ENCODE measurements at places on chromosomes 16 and 17.

DNA sequence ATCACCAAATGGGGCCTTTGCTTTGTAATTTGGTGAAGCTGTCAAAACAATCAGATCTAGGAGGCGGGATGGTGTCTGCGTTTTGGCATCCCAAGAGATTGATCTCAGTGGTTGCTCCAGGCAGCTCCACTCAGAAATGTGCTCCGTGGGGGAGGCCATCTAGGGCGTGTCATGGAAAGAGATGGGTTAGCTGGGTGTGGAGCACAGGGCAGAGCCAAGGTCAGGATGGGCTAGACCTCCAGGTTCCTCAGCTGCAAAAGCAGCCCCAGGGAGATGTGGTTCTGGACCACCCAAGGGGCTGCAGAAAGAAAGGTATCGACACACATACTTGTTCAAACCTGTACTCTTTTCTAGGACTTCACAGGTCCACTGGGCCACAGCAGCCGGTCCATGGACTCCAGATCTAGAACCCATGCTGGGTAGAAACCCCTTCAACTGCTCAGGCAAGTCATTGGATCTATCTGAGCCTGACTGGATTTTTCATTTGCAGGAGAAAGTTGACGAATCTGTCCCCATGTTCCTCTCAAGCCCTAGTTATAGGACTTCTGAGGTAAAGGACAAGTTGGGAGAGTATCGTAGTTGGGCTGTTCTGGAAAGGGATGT lies 270.2 kb upstream of the RPL38 start:
- no peaks in the 10 kb centered on the region for H3K36me3 ChIP-seq
- DNase-seq = no peak
- H3K27me3 ChIP-seq = peaks cover 33% of the 10 kb centered on the region
- peaks cover 18% of the 10 kb centered on the region for H3K4me1 ChIP-seq
- H3K4me3 ChIP-seq = no peak overlapping the region

GRCh38 chr17:38545531-38546225 lies 60.1 kb downstream of the SRCIN1 start:
- no peak overlapping the region for H3K4me3 ChIP-seq
- peaks cover 31% of the 10 kb centered on the region for H3K4me1 ChIP-seq
- no peak for DNase-seq
- H3K27ac ChIP-seq = no peak overlapping the region
- peaks cover 21% of the 10 kb centered on the region for H3K27me3 ChIP-seq

DNA sequence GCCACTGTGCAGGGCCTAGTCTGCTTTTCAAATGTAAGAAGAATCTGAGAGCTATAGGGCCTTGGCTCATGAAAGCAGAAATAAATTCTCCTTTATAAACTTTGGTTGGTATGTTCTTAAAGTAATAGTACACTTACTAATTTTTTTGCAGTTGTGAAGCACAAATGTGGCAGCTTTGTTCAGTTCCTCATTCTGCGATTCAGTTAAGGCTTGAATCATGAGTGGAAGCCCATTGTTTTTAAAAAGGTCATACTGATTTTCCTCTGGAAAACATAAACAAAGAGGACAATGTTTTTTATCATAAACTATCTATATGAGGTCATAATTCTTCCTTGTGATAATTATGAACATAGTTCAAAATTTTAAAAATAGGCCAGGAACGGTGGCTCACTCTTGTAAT lies 23.6 kb upstream of the DYNC1LI2 start:
- H3K27ac ChIP-seq = no peak overlapping the region
- H3K4me3 ChIP-seq = no peak overlapping the region
- DNase-seq = no peak
- peaks cover 3% of the 10 kb centered on the region for H3K27me3 ChIP-seq

GRCh38 chr17:54626146-54626703 lies 274.4 kb upstream of the TOM1L1 start:
- H3K36me3 ChIP-seq = no peaks in the 10 kb centered on the region
- H3K4me3 ChIP-seq = no peak overlapping the region
- peaks cover 2% of the 10 kb centered on the region for H3K27me3 ChIP-seq
- H3K4me1 ChIP-seq = no peaks in the 10 kb centered on the region
- no peak overlapping the region for H3K27ac ChIP-seq
- DNase-seq = no peak

GRCh38 chr17:77594416-77595209 lies 363.9 kb upstream of the TNRC6C start:
- no peak overlapping the region for H3K27ac ChIP-seq
- H3K27me3 ChIP-seq = peaks cover 18% of the 10 kb centered on the region
- no peak overlapping the region for H3K4me3 ChIP-seq
- H3K36me3 ChIP-seq = no peaks in the 10 kb centered on the region

GRCh38 chr16:5589812-5590373 lies 492.3 kb upstream of the EEF2KMT start:
- no peak overlapping the region for H3K27ac ChIP-seq
- no peak overlapping the region for H3K4me3 ChIP-seq
- no peak for DNase-seq
- no peaks in the 10 kb centered on the region for H3K36me3 ChIP-seq
- H3K4me1 ChIP-seq = peaks cover 8% of the 10 kb centered on the region

GRCh38 chr17:50501054-50501453 lies 7.2 kb upstream of the MYCBPAP start:
- peaks cover 3% of the 10 kb centered on the region for H3K27me3 ChIP-seq
- peaks cover 46% of the 10 kb centered on the region for H3K4me1 ChIP-seq
- no peak overlapping the region for H3K4me3 ChIP-seq
- no peaks in the 10 kb centered on the region for H3K36me3 ChIP-seq
